Adipocyte (in vitro differentiated cells): ENCODE measurements at places on chromosomes 3 and 15.

DNA sequence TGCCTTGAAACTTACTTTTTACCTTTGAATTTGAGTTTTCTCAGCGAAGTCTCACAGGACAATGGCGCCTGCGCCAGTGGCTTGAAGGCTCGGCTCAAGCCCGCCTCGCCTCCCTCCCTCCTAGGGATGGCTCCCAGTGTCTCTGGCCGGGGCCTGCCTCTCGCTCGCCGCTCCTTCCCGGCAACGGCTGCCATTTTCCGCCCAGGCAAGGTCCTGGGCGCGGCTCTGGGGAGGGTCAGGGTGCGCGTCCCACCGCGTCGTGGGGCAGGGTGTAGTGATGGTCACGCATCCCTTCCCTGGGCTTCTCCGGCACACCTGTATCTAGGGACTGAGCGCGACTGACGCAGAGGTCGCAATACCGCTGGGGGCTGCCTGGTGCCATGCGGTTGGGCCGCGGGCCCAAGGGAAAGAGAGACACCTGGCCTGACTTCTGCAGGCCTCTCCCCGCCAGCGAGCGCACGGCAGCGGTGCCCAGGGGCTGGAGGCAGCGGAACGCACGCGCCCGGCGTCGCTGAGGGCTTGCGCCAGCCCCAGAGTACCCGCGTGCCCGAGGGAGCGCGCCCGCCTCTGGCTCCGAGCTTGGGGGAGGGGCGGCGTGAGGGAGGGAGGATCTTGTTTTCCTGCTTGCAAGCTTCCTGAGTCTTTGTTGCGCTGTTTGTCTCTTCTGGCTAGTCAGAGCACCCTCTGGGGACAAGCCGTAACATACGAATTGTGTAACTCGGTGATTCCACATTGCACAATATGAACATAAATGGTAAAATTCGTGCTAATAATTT is 20.7 kb upstream of the FEM1B start:
- DNase-seq, result peak; percentile 95

DNA sequence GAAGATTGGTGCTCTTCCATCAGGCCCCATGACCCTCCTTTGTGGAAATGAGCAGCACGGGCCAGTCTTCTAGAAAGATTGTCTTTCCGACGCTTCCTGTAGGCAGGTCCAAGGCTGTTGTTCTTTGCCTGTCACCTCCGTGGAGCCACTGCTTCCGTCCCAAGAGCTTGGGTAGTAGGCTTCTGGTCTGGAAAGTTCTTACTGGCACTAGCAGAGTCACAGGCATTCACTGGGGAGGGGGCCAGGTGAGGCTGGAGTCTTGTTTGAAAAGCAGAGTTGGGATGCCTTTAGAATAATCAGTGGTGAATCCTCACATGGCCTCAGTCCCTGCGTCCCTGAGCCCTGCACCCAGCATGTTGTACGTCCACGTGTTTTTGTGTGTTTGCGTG is 76.2 kb upstream of the ADPGK start:
- DNase-seq, result no peak

GRCh38 chr3:126441256-126441880 is 34.3 kb downstream of the ZXDC start:
- DNase-seq, result no peak

GRCh38 chr3:74331711-74332110 is 282.7 kb downstream of the CNTN3 start:
- DNase-seq, result no peak

- peak; percentile 42 for DNase-seq
These were observed 319.3 kb upstream of the GBE1 start for GRCh38 chr3:82080792-82081191.

GRCh38 chr3:9158865-9159630 is 90.4 kb downstream of the SRGAP3 start:
- DNase-seq, result no peak

DNA sequence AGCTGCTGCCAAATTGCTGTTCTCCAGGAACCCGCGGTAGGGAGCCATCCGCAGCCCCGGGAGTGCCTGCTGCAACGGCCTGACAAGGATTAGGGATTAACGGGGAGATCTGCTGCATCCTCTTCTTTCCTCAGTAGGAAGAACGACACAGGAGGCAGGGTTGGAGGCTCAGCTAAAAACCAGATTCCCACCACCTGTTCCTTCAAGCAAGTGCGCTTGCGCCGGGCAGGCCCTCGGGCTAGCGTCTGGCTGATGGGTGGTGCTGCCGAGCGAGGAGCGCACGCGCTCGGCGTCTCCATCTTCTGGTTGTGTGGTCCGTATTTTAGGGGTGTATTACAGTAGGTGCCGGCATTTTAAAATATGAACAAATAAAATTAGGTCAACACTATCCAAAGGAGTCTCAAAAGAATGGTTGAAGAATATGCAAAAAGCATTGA is 25.4 kb upstream of the SLC25A26 start:
- DNase-seq, result peak; percentile 77

- DNase-seq, result no peak
These were observed 41.1 kb downstream of the HOMER2 start for GRCh38 chr15:82911458-82911857.

DNA sequence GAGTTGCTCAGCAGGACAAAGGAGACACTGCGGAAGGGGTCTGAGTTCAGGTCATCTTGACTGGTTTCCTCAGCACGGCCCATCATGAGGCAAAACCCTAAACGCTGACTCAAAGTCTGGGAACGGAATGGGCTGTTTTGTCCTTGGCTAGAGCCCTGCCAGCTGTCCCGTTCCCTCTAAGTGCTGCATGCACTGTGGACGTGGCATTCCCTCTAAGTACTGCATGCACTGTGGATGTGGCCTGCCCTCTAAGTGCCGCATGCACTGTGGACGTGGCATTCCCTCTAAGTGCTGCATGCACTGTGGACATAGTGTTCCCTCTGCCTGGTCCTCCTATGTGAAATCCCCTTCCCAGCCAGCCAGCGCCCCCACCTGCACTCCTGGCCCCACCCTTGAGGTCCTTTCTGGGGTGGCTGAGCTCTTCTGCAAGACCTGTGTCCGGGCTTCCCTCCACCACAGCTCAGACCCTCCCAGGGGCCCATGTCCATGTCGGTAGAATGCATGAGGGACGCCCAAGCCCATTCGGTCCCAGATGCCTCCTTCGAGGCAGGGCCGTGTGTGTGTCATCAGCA is 36.7 kb downstream of the TM2D3 start:
- no peak for DNase-seq

DNA sequence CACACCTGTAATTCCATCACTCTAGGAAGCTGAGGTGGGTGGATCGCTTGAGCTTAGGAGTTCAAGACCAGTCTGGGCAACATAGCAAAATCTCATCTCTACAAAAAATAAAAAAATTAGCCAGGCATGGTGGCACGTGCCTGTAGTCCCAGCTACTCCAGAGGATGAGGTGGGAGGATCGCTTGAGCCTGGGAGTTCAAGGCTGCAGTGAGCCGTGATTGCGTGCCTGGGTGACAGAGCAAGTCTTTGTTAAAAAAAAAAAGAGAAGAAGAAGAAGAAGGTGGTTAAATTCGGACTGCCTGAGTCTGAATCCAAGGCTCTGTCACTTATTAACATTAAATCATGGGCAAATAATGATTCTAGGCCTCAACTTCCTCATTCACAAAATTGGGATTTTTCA is 51.0 kb downstream of the EOMES start:
- no peak for DNase-seq

- no peak for DNase-seq
These were observed 597 bp downstream of the P2RY12 start for GRCh38 chr3:151383956-151384355.

- DNase-seq, result no peak
These were observed 305.3 kb downstream of the SATB1 start for GRCh38 chr3:18119866-18120265.

GRCh38 chr3:125055331-125055912 is 375 bp downstream of the HEG1 start:
- DNase-seq, result peak; percentile 69

GRCh38 chr15:47139965-47140364 is 577.3 kb upstream of the SEMA6D start:
- DNase-seq, result no peak

DNA sequence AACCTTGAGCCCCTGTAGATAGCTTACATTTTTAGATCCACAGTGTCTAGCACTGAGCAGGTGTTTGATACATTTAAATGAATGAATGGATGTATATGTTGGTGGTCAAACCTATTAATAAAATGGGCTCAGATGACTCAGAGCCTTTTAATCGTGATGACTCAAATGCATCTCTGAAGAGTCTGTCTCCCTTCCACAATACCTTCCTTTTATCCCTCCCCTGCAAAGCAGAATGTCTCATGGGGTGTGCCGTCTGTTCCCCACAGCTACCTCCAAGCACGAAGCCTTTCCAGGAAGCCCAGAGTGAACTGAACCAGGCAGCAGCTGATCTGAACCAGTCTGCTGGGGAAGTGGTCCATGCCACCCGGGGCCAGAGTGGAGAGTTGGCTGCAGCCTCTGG is 303.5 kb upstream of the TPM1 start:
- no peak for DNase-seq

- DNase-seq, result no peak
These were observed 47.9 kb downstream of the OPA1 start for GRCh38 chr3:193640728-193641439.

GRCh38 chr3:197889204-197889930 is 60.6 kb upstream of the RPL35A start:
- DNase-seq, result no peak

- DNase-seq, result no peak
These were observed 60.4 kb upstream of the HRH1 start for GRCh38 chr3:11093823-11094340.

DNA sequence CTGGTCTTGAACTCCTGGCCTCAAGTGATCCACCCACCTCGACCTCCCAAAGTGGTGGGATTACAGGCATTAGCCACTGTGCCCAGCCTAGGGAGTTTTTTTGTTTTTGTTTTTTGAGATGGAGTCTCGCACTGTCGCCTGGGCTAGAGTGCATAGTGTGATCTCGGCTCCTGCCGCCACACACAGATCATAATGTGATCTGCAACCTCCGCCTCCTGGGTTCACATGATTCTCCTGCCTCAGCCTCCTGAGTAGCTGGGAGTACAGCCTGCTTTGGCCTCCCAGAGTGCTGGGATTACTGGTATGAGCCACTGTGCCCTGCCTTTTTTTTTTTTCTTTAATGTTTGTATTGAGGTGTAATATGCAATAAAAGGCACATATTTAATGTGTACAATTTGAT is 78.2 kb downstream of the SMAD3 start:
- no peak for DNase-seq

DNA sequence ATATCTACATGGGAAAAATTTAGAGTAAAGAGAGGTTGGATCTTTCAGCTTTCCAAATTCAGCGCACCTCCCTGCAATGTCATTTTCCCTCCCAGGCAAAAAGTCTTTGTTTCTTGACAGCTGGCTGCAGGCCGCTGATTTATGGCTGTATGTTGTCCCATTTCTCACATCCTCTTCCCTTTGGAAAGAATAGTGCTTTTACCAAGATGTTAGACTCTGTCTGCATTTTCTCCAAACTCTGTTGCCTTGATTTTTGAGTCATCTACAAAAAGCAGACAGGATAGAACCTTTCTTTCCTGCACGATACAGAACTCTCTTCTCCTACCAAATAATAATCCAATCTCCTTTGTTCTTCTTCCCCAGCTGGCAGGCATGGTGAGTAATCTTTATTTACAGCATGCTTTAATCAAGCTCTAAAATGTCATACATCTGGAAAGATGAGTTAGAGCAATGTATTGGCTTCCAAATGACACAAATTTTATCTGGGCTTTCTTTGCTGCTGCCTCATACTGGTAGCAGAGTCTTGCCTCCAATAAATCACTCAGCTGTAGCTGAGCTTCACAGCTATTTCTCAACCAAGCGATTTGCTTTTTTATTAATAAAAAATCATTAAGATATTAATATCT is 101.9 kb downstream of the PIK3R4 start:
- no peak for DNase-seq

- DNase-seq, result peak; percentile 69
These were observed 145.5 kb upstream of the UMPS start for GRCh38 chr3:124584552-124585391.

DNA sequence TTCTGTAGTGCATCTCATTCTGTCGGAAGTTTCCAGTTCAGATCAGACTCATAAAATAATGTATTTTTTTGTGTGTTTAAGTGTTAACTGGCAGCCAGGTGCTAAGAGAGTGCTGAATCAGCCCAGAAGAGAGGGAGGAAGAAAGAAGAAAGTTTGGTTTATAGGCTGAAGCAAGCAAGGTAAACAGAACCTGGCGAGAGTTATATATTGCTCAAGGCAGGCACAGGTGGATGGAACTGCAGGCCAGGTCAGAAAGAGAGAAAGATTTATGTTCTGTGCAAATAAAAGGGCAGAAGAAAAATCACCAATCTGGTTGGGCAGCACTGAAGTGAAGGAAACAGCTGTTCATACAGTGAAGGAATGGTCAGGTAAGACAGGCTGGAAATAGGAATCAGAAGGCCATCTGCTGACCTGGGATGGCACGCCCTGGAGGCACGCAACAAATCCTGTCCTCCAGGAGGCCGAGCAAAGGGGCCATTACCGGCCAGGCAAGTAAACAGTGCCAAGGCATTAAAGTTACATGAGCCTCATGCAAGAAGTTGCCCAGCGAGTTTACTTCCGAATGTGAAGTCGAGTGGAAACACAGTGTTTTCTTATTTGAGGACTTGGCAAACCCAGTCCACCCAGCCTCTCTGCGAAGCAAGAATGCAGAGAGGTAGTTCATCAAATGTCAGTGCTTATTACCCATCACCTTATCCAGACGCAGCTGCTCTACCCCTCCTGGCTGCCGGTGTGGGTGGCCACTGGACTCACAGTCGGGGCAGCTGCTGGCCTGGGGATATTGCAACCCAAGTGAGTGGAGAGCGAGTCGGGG is 309.8 kb downstream of the VPS13C start:
- DNase-seq, result no peak

- DNase-seq, result peak; percentile 63
These were observed 3.8 kb upstream of the GABPB1 start for GRCh38 chr15:50358845-50359244.

DNA sequence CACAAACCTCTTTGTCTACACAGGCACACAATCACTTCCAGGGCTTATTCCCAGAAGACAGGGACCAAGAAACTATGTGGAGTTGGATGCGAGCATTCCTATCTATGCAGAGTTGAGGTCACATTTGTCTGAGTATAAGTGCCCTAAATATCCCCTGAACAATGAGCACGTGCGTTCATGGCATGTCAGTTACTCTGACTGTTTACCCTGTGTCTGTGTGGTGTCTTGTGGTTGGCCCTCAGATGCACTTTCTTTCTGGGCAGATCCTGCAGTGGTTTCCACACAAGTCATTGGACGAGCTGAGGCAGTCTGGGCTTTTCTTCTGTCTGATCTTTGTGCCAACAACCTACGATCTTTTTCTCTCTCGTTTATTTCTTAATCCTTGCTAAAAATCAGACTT is 134.5 kb downstream of the FBN1 start:
- no peak for DNase-seq

GRCh38 chr3:100029689-100030088 is 84.6 kb downstream of the FILIP1L start:
- no peak for DNase-seq

DNA sequence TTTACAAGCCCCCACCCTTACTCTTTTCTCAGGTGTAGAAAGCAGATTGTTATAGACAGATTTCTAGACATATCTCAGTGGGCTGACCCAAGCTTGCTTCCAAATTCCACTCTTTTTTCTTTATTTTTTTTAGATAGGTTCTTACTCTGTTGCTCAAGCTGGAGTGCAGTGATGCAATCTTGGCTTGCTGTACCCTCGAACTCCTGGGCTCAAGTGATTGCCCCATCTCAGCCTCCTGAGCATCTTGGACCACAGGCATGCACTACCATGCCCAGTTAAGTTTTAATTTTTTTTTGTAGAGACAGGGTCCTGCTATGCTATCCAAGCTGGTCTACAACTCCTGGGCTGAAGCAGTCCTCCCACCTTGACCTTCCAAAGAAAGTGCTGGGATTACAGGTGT is 53.5 kb upstream of the ADAMTS9 start:
- DNase-seq, result peak; percentile 91
